ENCODE measurements at places on chromosomes 13 and 19.

- DNase-seq: no peak
These were observed 238.0 kb downstream of the LHFPL6 start for GRCh38 chr13:39364947-39365468.

DNA sequence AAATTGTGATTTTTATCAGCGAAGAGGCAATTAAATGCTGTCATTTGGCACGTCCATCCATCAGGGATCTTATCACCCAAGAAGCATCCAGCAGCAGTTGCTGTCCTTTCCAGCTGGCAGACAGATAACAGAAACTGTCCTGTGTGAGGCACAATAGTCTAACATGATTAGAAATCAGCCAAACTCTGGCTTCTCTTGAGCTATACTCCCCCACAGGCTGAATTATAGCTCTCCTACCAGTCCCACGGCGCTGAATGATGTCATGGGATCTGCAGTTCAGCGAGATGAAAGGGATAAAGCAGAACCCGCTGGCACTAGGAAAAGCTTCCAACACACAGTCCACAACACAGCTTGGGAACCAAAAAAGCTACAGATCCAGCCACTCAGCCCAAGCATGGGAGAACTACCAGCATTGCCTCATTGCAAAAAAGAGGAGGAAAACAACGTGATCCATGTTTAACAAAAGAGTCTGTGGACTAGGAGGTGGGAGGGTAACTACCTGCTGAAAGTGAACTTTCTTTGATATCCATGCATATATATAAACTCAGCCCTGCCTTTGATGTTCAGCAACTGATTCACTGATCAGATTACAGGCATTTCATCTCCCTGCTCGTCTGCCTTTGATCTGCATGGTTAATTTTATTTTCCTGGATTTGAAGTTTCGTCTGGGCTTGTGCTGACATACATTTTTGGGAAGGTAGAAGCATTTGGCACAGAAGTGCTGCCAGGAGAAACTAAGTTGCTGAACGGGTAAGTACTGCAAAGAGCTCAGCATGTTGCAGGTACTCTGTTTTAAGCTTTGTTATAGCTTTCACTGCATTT lies at the start of gene TNFRSF19:
Gene TNFRSF19 (plus strand): TSS at position 314 of the 822 bp plus-strand sequence. CDS start 19,772 bp downstream, outside the sequence.
- DNase-seq: peak; percentile 57

DNA sequence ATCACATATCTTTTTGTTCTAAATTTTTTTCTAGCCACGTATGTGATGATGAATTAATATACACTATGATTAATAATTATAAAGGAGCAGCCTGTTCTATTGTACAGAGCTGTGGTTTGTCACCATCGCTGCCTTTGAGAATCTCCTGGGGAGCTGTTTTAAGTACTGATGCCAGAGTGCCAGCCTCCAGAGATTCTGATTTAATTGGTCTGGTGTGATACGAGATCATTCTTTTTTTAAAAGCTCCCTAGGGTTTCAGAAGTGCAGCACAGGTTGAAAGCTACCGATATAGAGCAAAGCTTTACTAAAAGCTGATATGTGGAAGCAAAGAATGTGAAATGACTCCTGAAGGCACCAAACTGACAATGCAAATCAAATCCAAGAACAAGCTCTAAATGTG lies 314.7 kb downstream of the ITGBL1 start:
- DNase-seq: no peak

DNA sequence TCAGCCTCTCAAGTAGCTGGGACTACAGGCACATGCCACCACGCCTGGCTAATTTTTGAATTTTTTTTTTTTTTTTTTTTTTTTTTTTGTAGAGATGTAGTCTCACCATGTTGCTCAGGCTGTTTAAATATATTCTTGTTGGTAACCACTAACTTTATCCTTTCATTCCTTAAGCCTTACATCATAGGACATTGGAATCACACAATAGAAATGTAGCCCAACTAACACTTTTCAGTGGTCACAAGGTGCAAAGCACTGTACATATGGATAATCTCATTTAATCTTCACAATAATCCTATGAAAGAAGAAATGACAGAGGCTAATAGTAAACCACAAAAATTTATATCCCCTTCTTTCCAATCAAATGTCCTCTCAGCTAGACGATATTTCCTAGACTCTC lies 417.8 kb upstream of the DACH1 start:
- DNase-seq: no peak

Data from neural crest cell (in vitro differentiated cells).